ENCODE measurements at places on chromosomes 2 and 18. TPM values are rescaled to one million over a fixed set of nuclear protein-coding genes. Genes with fewer than 3 reads are reported as not detected.

- no peak for DNase-seq
Measured at GRCh38 chr18:47882641-47883040, 47.8 kb downstream of the SMAD2 start.

DNA sequence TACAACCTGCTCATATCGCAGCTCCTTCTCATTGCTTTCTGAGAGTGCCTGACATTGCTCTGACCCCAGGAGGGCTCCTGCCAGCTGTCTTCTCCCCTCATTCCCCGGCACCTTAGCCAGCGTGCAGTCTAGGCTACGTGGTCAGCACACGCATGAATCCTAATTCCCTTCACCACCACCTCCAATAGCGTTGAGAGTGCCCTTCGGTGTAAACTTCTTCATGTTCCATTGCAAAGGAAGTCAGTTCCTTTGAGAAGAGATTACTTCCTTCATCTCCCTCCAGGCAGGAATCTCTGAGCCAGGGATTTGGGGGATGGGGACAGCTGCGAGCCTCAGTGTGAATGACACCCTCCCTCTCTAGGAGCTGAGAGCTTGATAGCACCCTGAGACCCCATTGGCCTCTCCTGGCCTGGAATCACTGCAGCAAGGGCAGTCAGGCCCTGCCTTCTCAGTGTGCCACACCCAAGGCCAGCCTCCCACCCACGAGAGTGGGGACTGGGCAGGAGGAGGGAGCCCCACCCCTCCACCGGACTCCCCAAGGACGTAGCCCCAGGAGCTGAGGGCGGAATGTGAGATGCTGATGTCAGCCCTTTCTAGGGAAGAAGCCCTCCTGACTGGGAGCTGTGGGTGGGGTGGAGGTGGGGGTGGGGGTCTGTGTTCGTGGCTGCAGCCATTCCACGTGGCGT is 53.4 kb downstream of the SLC66A2 start:
- DNase-seq = no peak

DNA sequence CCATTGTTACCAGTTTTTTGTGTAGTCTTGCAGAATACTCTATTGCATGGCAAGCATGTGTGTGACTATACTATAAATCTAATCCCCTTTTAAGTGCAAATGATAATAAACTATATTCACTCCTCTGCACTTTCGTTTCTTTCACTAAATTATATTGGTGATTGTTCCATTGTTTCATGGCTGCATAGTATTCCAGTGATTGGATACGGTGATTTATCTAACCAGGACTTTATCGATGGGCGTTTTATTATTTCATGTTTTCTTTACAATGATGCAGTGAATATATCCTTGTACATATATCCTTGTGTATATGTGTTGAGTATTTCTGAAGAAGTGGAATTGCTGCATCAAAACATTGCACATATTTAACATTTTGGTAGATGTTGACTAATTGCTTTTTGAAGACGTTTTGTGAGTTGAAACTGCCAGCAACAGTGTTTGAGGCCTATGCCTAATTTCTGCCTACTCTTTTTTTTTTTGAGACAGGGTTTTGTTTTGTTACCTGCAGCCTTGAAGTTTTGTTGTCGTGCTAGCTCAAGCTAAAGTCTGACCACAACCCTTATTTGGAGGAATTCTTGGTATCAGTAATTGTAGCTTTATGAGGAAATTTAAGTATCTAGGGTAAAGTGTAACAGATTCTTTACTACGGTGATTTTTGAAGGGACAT is 2.7 kb downstream of the MIB1 start:
- no peak for DNase-seq

- DNase-seq = peak; percentile 1
Measured at GRCh38 chr2:163692611-163693482, 43.0 kb downstream of the FIGN start.

DNA sequence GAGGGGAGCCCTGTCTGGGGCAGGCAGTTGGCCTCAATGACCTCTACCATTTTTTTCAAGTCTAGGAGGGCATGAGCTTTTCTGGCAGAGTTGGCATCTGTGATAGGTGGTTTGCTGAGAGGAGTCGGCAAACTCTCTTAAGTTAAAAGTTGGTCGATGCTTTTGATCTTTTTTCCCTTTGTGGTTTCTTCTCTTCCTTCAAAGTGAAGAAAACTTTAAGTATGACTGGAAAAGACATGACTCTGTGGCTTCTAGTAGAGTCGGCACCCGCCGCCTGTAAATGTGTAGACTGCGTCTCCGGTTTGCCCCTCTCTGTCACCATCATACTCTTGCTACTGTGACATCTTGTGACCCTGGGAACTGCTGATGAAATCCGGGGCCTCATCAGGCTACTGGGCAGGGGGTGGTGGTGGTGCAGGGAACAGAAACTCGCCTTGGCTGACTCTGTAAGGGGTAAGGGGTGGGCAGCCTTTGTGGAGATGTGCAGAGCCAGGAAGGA is 21.1 kb downstream of the INPP5D start:
- DNase-seq = no peak

- no peak for DNase-seq
Measured at GRCh38 chr18:58336605-58337004, 292.3 kb downstream of the ALPK2 start.

Gene NPAS2
- 157 TPM for total RNA-seq

- no peak for DNase-seq
Measured at GRCh38 chr2:54409752-54410151, 46.4 kb upstream of the SPTBN1 start.

- DNase-seq = no peak
Measured at GRCh38 chr2:143629340-143629739, 500.1 kb downstream of the ARHGAP15 start.

Gene PDE1A
- total RNA-seq = 0.26 TPM

GRCh38 chr2:42105330-42106256 is 57.8 kb downstream of the PKDCC start:
- DNase-seq = no peak
